ENCODE measurements at places on chromosomes 5 and 9.

DNA sequence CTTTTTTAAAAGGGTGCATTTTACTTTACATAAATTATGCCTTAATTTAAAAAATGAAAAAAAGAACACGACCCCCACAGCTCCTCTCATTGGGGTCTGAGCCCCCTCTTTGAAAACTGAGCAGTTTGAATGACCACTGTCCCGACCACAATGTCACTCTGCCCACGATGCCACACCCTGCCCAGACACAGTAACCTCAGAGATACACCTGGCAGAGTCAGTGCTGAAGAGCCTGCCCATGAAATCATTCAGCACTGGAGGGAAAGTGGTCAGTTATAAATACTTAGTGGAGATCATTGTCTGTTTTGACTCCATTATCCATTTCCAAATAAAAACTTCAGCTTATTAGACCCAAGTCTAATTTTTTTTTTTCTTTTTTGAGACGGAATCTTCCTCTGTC, 49.3 kb downstream of the DNAJC21 start:
- no peak for DNase-seq

DNA sequence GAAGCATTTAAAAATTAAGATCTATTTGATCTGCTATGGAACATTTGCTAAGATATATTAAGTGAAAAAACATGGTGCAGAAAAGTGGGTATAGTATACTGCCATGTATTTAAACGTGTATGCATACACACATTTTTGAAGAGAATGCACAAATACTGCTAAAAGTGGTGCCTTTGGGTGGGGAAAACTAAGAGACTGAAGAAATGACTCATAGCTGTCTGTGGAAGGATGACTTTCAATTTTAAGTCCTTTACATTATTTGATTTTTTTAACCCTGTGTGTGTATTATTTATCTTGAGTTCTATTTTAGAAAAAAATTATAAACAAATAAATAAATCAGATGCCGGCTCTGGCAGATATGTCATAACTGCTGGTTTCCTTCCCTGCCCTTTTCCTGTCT, 120.7 kb upstream of the SLIT3 start:
- DNase-seq = no peak

DNA sequence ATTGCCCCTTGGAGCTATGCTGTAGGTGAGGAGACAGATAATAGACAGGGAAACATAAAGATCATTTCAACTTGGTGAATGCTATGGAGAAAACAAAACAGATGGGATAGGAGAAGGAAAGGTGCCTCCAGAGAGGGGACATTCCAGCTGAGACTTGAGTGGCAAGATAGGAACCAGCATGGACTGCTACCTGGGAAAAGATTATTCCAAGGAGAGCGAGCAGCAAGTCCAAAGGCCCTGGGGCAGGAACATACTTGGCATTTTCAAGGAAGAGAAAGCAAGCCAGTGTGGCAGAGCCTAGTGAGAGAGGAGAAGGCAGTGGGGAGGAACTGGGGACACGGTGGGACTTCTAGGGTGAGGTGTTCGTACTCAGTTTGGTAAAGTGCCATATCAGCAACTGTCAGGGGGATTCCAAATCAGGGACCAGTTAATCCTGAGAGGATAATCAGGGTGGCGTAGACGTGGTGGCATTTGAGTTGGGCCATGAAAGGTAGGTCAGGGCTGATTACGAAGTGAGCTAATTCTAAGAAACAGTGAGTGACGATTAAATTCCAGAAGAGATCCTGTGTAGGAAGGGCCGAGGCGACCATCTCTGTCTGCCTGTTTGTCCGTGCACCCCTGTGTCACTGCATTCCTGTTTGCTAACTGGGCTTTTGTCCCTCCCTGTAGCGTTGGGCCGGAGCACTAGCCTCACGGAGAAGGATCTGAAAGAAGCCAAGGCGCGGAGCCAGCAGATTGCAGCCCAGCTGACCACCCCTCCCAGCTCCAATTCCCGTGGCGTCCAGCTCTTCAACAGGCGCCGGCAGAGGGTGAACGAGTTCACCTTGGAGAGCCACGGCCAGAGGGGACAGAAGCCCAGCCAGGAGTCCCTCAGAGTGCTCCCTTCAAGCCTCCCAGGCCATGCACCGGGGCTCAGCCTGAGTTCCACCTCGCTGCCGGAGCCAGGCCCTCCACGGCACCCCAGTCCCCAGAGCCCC, 7.1 kb downstream of the SYNPO start:
- DNase-seq = no peak

DNA sequence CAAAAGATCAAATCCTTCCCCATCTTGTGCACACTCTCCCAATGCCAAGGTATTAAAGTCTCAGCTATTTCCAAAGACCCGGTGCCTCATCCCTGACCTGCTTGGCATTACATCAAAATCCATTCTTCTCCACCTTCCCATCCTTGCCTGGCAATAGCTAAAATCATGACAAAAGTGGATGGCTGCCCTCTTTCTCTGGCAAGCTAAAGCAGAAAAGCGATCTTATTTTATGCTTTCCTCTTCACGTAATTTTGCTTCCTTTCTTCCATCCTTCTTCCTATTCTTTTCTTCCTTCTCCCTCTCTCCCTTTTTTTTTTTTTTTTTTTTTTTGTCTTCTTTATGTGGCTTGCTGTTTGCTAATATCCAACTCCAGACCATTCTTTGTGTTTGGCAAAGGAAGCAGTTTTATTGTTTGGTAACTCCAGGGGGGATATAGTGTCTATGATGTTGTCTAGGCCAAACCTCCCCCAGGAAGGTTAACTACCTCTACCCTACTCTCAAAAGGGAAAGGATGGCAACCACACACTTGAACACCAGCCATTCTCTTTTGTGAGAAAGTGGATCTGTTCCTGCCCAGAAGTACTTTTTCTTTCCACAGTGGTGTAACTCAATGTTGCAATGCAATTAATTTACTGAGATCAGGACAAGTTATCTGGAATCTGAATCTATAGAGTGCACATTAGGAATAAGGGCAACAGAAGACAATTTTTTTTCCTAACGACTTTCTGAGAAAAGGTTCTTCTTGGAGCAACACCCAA, 120.9 kb upstream of the TMEM161B start:
- DNase-seq = no peak

DNA sequence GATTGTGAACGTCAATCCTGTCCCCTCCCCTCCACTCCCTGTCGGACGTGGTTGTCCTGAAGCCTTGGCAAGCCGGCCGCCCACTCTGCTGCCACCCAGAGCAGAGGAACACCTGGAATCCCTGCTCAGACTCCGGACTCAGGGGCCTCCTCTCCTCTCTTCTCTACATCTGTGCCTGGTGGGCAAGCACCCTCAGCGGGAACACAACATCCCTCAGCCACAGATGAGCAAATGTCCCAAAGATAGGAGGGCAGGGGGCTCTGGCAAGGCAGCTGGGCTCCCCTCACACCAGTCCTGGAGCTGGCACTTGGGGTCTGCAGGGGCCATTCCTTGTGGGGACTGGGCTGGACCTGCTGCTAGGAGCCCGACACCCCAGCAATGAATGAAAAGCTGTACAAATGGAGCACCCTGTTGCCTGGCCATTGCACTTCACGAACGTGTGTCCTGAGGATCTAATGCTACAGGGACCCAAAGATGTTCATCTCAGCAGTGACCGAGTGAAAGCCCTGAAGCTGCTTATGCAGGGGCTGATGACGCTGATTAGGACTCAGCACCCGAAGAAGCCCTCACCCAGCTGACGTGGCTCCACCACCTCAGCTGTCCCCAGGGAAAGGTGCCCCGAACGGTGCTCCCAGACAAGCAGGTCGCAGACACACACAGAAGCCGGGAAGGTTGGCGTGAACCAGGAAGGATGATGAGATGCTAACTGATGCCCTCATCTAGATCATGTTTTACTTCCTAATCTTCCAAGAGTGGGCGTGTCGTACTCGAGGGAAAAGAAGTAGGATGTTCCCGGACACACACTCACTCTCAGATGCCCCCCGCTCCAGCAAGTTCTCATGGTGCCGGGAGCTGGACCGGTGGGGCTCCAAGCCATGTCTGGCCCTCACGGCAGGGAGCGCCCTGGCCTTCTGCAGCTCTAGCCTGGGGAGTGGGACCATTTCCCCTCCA, 177.0 kb upstream of the PPP1R26 start:
- DNase-seq = no peak

- no peak for DNase-seq
These were observed 17.1 kb downstream of the TARS1 start for GRCh38 chr5:33457817-33458216.

GRCh38 chr5:115624994-115625393, 842 bp downstream of the TMED7 start:
- no peak for DNase-seq

- DNase-seq = no peak
These were observed 54.1 kb downstream of the RASGEF1C start for GRCh38 chr5:180154821-180155364.

GRCh38 chr5:34551911-34552433, 104.2 kb upstream of the RAI14 start:
- DNase-seq = no peak

DNA sequence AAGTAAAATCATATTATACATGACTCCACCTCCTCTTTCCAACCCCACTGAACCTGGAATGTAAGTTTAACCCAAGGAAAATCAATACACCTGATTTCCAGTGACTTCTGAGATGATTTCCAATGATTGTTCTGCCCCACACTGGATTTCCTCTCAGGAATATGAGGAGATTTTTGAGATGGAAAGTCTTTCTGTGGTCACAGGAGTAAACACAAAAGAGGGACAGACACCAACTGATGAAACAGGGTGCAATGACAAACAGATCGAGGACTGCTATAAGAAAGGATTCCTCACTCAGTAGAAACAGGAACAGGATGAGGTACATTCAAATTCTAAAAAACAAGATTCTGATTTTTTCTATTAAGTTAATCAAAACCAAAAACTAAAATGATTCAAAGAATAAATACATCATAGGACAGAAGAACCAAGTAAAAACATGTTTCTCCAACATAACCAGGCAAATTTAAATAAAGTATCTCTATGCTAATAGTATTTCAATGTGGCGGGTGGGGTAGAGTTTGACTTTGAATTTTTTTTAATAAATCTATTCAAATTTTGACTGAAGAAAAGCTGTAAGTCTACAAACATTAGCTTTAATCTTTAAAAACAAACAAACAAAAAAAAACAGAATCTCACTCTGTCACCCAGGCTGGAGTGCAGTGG, 42.1 kb downstream of the DTWD2 start:
- DNase-seq = no peak

DNA sequence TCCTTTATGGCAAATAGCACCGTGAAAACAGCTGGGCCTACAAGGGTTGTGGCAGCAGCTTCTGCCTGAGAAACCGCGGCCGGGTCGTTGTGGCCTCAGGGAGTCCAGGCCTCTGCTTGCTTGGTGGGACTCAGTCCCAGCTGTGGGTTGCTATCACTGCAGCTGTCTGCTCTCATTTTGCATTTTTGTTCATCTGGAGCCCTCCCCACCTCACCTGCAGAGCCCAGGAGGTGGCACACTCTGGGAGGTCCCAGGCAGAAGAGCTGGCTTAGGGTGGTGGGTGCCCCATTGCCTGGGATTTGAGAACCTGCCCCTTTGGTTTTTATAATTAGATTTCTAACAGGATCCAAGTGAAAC, 138.4 kb downstream of the GADD45G start:
- no peak for DNase-seq

GRCh38 chr5:43400082-43400481, 12.1 kb downstream of the CCL28 start:
- DNase-seq = no peak

- no peak for DNase-seq
These were observed 52.3 kb upstream of the ADAMTS2 start for GRCh38 chr5:179397516-179397915.

DNA sequence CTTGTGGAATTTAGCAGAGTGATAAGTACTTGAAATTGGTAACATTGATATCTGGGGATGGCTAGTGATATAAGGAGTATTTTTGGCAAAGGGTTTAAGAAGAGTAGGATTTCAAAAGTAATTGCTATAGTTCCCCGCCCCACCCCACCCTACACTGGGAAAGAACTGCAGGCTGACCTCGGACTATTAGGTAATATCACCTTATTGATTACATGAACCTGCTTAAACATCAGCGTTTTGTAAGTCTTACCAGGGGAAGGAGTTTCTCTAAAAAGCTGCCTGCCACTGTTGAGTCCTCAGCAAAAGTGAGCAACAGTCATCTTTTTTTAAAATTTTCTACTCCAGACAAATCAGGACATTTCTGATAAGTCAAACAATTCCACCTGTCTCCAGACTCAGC, 337.3 kb downstream of the DTWD2 start:
- DNase-seq = no peak

DNA sequence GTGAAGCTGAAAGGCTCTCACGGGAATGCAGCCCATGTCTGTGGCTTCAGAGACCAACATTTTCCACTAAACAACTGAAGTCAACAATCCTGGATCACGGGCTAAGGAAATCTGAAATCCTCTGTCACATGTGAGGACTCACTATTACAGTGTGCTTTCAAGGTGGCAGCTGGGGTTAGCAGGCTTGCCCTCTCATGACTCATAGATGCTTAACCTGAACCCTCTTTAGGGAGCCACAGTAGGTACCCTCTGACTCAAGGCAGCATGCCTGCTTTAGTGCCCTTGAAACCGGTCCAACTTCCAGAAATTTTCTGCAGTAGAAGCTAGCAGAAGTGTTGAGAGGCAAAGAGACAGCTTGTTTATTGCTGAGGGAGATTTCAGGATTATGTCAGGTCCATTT, 232.5 kb downstream of the GABRB2 start:
- no peak for DNase-seq

DNA sequence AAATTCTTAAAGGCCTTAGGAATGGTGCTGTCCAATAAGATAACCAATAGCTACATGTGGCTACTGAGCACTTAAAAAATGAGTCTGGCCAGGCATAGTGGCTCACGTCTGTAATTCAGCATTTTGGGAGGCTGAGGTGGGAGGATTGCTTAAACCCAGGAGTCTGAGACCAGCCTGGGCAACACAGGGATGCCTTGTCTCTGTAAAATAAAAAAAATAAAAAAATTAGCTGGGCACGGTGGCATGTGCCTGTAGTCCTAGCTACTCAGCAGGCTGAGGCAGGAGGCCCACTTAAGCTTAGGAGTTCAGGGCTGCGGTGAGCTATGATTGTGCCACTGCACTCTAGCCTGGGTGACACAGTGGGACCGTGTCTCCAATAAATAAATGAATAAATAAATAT, 1.3 kb upstream of the SLC22A5 start:
- DNase-seq = no peak

DNA sequence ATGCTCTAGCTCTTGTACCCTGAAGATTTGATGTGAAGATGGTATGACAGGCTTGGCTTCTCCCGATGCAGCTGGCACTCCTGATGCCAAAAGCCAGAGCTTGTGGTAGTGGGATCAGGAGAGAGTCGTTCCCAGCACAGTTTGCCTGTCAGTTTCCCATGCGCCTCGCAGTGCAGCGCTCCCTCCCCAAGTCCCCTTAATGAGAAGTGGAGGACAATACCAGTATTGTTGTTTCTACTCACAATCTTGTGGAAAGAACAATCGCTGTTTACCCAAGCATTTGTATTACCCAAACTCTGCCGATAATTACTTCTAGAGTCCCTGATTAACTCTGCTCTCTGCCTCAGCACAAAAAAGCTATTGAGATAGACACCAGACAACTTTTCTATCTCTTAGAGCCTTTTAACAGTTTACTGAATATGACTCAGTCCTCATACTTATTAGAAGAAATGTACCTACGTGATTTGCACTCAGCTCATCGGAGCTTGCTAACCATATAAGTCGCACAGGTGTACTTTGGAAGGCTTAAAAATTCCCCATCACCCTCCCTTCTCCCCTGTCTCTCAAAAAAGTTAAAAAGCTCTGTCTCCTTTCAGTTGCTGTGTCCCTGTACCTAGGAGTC, 283.2 kb upstream of the TMEM161B start:
- no peak for DNase-seq
